Muscle of back (tissue), 13 donors: ENCODE measurements at places on chromosomes 5 and 9.

DNA sequence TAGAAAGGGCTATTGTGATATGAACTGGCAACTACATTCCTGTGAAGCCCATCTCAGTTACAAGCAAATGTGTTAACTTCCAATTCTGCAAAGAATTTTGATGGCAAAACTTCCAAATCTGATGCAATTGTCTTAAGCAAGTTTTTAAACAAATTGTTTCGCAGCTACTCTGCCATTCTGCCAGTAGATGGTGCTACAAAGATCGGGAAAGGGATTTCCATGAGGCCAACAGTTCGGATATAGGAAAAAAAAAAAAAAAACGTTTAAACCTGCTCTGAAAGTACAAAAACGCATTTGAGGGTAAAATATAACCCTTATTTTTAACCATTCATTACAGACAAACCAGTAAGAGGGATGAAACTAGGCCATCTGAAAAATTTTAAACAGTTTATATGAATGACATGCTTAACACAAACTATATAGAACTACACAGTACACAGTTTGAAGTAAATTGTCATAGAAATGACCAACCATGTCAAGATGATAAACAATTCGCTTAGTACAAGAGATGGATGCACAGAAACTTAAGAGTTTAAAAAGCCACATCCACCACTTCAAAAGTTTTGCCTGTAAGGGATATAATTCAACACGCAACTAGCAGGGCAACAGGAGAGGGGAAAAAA, 2.2 kb downstream of the HNRNPA0 start:
- DNase-seq, result peak; percentile 73

- DNase-seq, result no peak
Measured at GRCh38 chr5:9502050-9502834, 43.6 kb downstream of the SEMA5A start.

DNA sequence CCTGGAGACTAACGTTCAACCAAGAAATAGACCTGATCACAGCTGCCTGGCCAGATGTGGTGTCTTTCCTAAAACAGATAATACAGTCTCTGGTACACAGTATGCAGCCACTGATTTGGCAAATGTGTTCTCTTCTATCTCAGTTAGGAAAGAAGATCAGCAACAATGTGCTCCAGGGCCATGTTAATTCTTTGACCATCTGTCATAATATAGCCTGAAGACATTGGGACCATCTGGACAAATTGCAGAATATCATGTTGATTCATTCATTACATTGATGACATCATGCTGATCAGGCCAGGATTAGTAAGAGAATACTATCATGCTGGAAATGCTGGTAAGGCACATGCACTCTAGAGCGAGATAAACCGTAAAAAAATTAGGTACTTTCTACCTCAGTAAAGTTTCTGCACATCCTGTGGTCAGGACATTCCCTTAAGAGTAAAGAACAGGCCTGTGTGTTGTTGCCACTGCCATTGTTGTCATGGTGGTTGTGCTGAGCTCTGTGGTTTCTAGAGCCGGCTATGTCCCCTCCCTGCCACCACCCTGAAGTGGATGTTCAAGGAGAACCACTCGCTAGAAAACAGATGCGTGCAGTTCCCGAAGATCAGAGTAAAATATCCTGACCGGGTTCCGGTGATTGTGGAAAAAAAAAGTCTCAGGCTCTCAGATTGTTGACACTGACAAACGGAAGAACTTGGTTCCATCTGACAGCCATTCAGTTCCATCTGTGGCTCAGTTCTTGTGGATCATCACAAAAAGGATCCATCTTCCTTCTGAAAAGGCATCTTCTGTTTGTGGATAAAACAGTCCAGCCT, 6.4 kb upstream of the JMY start:
- peak; percentile 7 for DNase-seq

DNA sequence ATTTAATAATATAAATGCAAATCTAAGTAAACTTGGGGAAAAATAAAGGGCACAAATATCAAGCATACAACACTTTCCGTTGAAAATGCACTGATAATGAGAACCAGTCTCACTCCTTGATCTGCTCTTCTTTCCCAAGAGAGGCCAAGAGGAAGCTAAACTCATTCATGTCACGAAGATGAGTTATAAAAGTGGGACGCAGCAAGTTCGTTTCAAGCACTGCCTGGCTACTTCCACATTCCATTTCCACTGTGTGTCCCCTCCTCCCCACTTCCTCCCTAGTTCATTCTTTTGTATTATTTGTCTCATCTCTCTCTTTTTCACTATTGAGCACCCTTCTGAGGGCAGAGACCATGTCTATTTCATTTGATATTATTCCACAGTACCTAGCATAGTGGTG, 158.1 kb downstream of the SLC24A2 start:
- DNase-seq, result no peak

DNA sequence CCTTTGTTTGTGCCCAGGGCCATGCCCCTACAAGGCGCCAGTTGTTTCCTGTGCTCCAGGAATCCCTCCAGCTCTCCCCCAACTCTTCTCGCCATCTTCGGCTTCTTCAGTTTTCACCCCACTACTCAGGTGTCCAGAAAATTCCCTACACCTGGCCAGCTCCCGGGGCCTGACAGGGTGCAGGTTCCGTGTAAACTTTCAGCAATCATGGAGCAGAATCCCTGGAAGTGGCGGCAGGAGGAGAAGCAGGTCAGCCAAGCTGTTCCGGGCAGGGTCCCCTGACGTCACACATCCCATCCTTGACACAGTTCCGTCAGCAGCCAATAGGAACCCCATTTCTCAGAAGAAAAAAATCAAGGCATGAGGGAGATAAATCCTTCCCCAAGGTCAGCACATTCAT, 12.2 kb upstream of the ADGRD2 start:
- DNase-seq, result no peak

- DNase-seq, result peak; percentile 81
Measured at GRCh38 chr5:135944967-135945560, 9.7 kb downstream of the LECT2 start.

DNA sequence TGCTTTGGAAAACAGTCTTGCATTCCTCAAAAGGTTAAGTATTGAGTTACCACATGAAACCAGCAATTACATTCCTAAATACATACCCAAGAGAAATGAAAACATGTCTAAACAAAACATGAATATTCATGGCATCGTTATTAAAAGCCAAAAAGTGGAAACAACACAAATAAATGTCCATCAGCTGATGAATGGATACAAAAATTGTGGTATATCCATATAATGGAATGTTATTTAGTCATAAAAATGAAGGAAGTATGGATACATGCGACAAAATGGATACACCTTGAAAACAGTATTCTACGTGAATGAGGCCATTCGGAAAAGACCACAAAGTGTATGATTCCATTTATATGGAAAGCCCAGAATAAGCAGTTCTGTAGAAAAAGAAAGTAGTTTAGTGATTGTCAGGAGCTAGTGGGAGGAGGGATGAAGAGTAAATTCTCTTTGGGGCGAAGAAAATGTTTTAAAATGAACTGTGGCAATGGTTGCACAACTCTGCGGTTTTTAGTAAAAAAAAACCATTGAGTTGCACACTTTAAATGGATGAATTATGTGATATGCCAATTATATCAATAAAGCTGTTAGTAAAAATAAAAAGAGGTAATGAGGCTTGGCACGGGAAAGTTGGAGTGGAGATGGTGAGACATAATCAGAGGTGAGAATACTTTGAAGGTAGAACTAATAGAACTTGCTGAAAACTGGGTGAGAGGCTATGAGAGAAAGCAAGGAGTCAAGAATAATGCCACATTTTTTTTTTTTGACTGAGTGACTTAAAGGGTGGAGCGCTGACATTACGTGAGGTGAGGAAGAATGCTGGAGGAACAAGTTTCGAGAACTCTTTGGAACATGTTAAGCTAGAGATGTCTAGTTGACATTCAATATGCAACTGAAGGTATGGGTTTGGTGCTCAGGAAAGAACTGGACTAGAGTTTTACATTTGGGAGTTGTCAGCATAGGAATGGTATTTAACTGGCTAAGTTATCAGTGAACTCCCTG, 194.9 kb upstream of the ZNF608 start:
- DNase-seq, result no peak

DNA sequence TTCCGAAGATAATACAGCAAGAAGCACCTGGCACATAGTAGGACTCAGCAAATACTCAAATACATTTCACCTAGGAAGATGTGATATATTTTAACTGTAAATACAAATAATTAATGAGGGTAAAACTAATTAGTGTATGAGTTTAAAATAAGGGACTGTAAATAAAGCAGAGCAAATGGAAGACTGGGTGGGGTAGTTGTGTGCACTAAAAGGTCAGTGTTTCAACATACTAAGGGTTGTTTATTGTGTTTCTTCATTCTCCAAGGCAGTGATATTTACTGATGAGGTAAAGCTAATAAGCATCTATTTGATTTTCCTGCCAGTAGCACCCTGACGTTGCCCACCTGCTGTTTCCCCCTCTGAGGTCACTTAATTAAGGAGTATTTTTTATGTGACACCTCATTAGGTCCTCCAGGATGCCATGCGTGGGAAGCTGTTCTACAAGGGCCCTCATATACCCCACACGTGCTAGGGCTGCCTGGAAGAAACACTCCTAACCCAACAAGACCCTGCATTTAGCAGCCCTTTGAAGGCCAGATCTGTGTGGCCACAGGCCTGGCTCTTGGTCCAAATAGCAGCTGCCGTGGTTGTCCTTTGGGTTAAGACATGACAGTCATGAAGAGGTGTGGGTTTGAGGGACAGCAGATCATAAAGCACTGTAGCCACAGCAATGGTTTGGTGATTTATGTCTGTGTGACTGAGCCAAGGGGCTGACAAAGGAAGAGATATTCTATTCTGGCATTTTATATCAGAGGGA, 97.5 kb upstream of the RPS23 start:
- DNase-seq, result no peak

DNA sequence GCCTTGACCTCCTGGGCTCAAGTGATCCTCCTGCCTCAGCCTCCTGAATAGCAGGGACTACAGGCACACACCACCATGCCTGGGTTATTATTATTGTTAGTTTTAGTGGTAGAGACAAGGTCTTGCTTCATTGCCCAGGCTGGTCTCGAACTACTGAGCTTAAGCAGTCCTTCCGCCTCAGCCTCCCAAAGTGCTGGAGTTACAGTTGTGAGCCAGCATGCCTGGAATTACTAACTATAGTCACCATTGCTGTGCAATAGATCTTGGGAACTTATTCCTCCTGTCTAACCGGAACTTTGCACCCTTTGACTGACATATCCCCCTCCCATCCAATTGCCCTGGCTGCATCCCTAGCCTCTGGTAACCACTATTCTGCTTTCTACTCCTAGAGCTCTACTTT, 3.4 kb downstream of the FAM151B start:
- no peak for DNase-seq

DNA sequence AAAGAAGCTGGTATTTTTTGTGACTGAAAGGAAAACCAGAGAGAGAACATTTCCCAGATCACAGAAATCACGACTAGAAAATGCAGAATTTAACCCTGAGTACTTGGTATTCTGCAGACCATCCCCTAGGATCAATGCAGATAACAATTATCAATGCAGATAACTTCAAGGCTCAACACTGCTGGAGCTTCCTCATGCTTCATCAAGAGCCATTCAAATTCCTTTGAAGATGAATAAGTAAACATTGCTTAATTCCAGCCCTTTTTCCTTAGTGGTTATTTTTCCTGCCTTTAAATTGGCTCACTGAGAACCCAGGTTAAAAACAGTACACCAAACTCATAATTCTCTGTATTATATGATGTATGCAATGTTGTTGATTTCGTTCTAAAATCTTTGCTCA, 370.1 kb upstream of the TLE4 start:
- DNase-seq, result no peak

DNA sequence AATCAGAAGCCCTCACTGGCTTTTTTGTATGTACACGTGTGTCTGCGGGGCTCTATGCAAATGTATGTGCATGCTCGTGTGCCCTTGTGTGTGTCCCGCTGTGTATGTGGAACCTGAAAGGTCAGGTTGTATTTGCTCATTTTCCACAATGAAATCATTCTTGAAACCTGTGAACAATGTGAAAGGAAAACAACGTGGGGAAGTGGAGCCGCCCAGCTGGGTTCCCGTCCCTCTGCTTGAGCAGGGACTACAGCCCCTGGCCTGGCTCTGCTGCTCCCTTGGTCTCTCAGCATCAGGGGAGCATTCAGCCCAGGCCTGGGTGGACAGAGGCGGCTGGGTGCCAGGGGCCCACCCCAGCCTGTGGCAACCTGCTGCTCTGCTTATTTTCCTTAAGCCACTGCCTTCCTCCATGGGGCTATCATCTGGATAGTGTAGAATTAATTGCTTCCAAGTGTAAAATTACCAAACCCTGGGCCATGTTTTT, 3.0 kb downstream of the ECSCR start:
- no peak for DNase-seq

DNA sequence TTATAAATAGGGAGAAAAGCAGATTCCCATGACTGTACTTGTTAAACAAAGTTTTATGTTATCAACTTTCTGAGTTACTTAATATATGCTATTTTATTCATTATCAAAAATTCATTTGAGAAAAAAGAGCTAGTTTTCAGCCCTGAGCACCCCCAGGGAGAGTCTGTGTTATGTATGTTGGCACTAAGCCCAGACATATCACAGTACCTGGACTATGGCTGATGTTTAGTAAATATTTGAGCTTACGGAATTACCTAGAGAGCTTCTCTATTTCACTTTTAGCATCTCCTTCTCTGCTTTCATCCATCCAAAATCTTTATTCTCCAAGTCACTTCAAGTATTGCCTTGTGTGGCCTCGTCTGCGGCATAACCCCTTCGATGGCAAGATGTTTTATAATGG, 225.9 kb upstream of the PCSK5 start:
- DNase-seq, result no peak

DNA sequence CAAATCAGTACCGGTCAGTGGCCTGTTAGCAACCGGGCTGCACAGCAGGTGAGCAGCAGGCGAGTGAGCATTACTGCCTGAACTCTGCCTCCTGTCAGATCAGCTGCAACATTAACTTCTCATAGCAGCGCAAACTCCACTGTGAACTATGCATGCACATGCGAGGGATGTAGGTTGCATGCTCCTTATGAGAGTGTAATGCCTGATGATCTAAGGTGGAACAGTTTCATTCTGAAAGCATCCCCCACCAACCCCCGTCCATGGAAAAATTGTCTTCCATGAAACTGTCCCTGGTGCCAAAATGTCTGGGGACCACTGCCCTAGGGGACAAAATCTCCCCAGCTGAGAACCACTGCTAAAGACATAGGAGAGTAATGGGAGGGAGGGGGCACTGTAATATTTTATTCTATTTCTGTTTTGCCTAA, 51.1 kb downstream of the P4HA2 start:
- no peak for DNase-seq

- no peak for DNase-seq
Measured at GRCh38 chr9:81225596-81225995, 463.8 kb downstream of the TLE1 start.
